ENCODE measurements at places on chromosomes 13 and 19.

DNA sequence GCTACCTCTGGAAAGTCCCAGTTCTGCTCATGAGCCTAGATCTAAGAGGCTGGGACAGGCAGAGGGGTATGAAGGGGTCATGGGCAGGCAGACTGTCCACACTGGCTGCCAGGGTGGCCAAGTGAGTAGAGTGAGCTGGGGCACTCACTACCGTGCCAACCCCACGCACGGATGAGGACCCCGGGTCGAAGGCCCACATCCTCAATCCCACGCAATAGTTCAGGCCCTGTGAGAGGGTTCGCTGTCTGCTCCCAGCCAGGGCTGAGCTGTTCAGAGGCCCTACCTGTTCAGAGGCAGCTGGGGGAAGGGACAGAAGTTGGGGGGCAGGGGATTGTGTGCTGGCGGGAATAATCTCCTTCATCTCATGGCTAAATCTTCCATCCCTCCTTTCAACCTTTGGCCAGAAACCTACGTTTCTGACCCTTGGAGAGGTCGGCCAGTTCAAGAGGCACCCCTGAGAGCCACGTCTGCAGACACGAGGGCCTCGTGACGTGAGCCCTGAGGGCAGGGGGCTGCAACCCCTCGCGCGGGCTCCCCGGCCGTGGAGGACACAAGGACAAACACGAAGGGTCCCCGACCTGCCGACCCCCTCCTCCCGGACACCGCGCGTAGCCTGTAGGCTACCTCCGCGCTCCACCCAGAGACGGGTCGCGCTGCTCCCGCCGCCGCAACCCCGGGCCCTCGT lies 1.0 kb upstream of the RPS5 start:
- DNase-seq: no peak

DNA sequence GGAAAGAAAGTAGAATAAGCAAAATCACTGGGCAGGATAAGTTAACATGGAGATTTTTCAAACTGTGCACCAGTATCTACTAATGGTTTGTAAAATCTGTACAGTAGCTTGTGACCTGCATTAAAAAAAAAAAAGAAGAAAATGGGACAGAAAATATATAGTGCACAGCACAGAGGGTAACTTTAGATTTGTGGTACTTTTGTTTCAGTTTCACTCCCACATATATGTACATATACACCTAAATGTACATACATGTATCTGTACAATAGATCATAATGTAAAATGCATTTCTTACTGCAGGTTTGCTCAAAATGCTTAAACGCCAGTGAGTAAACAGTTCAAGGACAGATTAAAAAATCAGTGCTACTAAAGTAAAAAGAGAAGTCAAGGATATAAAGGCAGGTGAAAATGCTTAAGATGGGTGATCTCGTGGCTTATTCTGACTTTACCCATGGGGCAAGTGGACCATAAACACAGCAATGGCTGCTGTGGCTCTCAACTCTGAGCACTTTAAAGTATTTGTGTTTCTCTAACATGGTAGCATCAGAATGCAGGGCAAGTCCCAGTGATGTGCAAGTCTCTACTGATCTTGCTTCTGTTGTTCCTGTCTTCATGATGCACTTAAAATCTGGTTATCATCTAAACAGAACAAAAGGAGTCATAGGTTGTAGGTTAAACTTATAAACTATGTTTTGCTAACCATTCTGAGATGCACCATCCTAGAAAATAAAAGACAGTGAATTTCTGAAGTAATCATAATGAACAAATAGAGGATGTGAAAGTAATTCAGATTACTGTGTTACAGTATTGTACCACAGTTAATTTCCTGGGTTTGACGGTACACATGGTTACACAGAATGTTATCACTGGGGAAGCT lies 112.3 kb downstream of the MIPEP start:
- no peak for DNase-seq

- peak; percentile 62 for DNase-seq
Observed at GRCh38 chr19:1470305-1471009, 8.6 kb downstream of the C19orf25 start.

GRCh38 chr13:80161896-80162295 lies 179.0 kb downstream of the SPRY2 start:
- DNase-seq: no peak

DNA sequence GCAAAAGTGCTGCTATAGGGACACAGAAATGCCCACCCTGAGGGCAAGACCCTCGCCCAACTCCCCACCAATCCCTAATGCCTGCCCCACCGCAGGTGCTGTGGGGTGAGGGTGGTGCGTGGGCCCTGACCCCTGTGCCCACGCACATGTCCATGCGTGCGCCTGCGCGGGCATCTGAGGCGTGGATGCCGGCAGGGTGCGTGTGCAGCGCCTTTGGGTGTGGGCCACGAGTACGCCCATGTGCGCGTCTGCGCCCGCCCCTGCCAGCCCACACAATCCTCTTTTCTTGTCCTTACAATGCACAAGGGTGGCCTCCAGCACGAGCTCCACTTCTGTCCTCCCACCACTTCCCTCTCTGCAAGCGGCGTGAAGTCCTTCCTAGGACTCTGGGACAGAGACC lies 14.3 kb downstream of the FUT6 start:
- no peak for DNase-seq

DNA sequence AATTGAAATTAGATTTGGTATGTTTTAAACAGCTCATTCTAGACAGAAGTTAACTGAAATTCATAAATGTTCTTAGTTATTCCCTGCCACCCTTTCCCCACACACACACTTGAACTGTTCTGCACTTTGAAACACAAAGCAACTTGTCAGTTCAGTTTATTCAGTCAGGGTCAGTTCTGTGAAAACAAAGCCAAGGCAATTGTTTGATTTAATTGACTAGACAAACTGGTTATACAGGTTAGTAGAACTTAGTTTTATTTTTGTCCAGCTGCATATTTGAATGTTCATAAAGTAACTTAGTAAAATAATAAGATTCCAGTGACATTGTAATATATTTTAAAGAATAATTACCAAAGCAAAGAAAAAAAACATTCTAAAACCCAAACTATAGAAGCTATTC lies 98.3 kb upstream of the KLF5 start:
- DNase-seq: no peak

- no peak for DNase-seq
Observed at GRCh38 chr13:36769126-36769525, 49.9 kb upstream of the RFXAP start.

- peak; percentile 2 for DNase-seq
Observed at GRCh38 chr19:9498183-9498902, at the start of gene ZNF560. TSS of gene ZNF560 (minus strand) at chr19:9498616. CDS start at chr19:9475313, 23,303 bp downstream.

GRCh38 chr13:52599037-52599847 lies 43.0 kb upstream of the HNRNPA1L2 start:
- no peak for DNase-seq

- DNase-seq: peak; percentile 16
Observed at GRCh38 chr19:23817519-23817918, 58.8 kb upstream of the ZNF681 start.

DNA sequence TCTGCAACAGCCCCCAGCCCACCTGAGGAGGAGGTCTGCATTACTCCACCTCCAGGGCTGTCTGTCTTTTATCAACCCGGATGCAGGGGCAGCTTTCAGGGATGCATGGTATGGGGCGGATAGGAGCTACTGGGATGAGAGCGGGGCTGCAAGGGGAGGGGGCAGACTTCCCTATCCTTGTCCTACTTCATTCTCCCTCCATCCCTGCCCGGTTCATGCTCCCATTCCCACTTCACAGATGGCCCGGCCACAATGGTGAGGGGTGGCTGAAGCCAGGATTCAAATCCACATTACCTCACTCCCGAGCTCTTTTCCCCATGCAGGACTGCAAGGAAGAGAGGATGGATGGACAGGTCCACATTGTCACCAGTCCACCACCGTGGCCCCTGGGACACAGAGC lies 40.5 kb upstream of the VSTM2B start:
- no peak for DNase-seq

GRCh38 chr13:44132710-44133109 lies 240.9 kb upstream of the SERP2 start:
- no peak for DNase-seq

DNA sequence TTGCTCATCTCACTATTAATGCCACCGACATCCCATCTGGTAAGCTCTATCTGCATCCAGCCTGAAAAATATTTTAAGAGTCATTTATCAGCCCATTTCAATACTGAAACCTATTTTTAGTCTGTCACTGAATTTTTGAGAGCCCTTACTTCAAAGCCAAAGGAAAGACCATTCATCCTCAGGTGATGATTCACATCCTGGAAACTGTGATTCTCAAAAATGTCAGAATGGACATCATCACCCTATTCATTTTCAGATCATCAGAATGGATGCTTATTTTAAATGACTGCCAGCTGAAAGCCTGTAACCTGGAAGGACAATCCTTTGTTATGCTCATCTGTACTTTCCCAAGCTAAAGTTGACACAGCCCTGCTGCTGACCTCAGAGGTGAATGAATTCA lies 27.0 kb downstream of the TNFSF11 start:
- no peak for DNase-seq

DNA sequence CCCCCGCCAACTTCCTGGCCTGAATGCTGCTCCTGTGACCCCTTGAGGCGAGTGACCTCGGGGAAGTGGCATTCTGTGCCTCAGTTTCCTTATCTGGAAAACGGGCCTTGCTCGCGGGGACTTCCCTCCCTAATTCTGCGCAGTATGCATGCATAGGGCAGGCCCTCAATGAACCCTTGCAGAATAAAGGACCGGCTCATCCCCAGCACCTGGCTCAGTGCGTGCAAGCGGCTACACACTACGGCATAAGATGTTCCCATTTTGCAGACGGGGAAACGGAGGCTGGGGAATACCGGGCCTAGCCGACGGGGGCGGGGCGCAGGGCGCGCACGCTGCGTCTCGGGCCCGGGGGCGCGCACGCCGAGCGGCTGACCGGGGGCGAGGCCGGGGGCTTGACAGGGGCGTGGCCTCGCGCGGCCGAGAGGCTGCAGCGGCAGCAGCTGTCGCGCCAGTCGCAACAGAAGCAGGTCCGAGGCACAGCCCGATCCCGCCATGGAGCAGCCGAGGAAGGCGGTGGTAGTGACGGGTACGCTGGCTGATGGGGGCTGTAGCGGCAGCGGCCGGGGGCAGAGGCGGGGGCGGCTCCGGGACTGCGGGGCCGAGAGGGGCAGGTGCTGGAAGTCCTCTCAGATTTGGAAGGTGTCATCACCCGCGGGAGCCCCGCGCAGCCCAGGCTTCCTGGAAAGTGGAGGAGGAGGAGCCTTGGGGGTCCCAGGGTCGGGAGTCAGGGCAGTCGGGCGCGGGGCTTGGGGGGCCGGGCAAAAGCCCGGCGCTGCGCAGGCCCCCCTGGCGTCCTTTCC lies at the start of gene PGPEP1:
TSS of gene PGPEP1 (plus strand) at position 409 of the 800 bp plus-strand sequence. CDS start at position 493, 84 bp downstream.
- DNase-seq: peak; percentile 64

GRCh38 chr13:94305033-94305432 lies 174.4 kb downstream of the DCT start:
- no peak for DNase-seq

GRCh38 chr19:16266586-16266942 lies 58.1 kb upstream of the KLF2 start:
- DNase-seq: peak; percentile 23

DNA sequence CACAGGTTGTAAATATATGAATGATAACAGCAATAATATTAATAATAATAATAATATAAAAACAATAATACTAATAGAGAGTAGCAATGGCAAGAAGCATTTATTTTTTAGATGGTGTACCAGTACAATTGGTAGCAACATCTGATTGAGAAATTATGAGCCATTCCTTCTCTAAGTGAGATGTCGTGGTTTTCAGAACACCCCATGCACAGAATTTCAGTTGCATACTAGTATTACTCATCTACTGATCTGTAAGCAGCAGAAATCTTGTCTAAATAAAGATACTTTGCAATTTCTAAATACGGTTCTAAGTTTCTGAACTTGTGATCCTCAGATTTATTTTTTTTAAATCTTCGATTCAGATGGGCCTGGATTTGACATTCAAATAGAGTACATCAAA lies 788.0 kb upstream of the ATXN8OS start:
- DNase-seq: no peak

DNA sequence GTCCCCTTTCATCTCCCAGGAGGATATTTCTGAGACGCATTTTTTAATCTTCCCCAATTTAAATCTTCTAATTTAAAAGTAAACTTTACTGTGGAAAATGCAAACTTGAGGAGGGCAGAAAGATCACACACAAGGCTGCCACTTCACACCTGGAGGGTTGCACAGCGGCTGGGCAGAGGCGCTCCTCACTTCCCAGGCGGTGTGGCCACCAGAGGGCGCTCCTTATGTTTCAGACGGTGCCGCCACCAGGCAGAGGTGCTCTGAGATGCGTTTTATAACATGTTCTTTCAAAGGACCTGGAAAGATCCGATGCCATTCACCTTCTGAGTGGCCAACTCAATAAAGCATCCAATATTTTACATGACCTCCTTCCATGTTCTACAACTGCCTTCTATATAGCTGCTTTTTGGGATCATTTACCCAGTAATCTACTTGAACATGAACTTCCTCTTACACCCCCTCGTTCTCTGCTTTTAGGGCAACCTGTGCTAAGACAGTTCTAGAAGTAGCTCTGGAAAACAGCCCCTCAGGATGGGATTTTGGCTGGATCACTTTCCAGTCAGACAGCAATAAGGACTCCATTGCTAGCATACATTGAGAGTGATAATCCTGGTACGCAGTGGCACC lies 14.8 kb upstream of the MTUS2 start:
- DNase-seq: peak; percentile 44

- DNase-seq: no peak
Observed at GRCh38 chr19:36950335-36951119, 34.4 kb downstream of the ZNF568 start.

DNA sequence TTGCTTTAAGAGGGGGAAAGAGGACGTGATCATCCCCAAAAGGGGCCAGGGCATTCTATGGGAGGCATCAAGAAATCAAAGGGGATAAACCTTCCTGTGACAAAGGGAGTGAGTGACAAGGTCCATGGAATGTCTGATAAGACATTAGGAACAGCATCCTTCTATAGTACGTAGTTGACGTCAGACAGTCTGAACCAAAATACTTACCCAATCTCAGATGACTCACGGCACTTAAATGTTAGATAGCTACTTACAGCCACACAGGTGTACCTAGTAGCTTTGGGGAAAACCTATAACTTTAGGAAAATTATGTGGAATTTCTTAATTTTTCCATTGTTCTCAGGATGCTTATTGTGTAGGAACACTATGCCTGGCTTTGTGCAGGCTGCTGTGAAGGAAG lies 4.9 kb downstream of the LGALS16 start:
- no peak for DNase-seq

DNA sequence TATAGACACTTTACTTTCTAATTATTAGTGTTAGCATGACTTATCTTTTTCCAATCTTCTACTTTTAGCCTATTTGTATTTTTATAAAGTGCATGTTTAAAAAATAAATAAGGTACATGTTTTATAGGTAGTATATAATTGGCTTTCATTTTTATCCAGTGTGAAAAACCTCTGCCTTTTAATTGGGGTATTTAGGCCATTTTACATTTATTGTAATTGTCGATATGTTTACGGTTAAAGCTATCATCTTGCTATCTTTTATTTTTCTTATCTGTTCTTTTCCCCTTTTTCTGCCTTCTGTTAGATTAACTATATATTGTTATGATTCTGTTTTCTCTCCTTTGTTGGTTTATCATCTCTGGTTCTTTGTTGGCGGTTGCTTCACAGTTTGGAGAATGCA lies 9.1 kb downstream of the PROZ start:
- no peak for DNase-seq

- no peak for DNase-seq
Observed at GRCh38 chr19:54434873-54435214, 14.2 kb upstream of the LENG8 start.
